ENCODE measurements at places on chromosomes 6 and 20. TPM values are rescaled to one million over a fixed set of nuclear protein-coding genes. Genes with fewer than 3 reads are reported as not detected.
A peak's percentile ranks its signal among the peaks of the same experiment; 100 is the strongest.

DNA sequence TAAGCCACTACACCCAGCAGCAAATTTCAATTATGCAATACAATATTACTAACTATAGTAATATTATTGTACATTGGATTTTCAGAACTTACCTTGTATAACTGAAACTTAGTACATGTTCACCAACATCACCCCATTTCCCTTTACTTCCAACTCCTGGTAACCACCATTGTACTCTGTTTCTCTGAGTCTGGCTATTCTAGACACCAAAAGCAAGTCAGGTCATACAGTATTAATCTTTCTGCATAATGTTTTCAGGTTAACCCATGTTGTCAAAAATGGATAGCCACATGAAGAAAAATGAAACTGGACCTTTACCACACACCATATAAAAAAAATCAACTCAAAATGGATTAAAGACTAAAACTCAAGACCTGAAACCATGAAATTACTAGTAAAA, 558.2 kb downstream of the MMUT start:
- no peak overlapping the region for H3K27ac ChIP-seq
- H3K36me3 ChIP-seq = no peaks in the 10 kb centered on the region
- no peak for DNase-seq
- H3K27me3 ChIP-seq = no peaks in the 10 kb centered on the region

The PDE10A gene
- polyA plus RNA-seq = 0.07 TPM

DNA sequence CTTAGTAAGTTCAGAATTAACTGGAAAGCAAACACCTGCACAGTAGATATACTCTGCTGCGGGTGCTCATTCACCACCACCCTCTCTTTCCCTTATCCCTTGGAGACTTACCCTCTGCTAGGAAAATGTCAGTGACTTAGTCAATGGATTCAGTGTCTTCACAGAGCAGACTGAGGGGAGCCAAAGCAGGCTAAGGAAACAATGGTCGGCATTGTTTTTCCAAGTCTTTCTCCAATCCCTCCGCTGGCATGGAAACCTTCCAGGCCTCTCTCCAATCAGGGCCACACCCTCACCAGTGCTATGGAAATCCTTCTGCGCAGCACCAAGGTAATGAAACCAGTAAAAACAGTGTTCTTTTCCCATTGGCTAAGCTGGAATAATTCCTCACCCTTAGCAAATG, 531.2 kb downstream of the TFAP2B start:
- no peak overlapping the region for H3K27ac ChIP-seq
- no peaks in the 10 kb centered on the region for H3K4me1 ChIP-seq
- peak; percentile 3 for DNase-seq

The GRM4 gene
- not detected for polyA plus RNA-seq

DNA sequence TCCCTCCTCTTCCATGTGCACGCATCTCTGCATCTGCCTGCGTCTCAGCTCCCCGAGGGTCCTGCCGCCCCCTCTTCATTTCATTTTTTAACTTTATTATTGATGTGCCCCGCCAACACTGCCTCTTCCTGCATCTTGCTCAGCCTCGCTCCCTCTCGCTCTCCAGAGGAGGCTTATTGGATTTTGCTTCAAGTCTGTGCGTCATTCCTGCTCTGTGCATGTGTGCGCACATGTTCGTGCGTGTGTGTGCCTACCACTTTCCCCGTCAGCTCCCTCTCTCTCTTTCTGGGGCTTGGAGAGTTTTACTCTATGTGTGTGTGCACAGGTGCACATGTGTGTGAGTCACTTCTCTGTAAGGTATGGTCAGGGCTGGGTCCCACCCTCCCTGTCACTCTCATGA, 71.8 kb upstream of the NNAT start:
- no peaks in the 10 kb centered on the region for H3K36me3 ChIP-seq
- DNase-seq = no peak
- H3K27me3 ChIP-seq = peaks cover 36% of the 10 kb centered on the region
- H3K4me1 ChIP-seq = no peaks in the 10 kb centered on the region
- H3K27ac ChIP-seq = no peak overlapping the region
- H3K4me3 ChIP-seq = no peak overlapping the region

- peak overlapping the region; percentile 21 for H3K4me3 ChIP-seq
- H3K4me1 ChIP-seq = peaks cover 100% of the 10 kb centered on the region
- no peaks in the 10 kb centered on the region for H3K27me3 ChIP-seq
- H3K27ac ChIP-seq = peak overlapping the region; percentile 85
- H3K36me3 ChIP-seq = peaks cover 86% of the 10 kb centered on the region
- DNase-seq = no peak
These were observed 13.1 kb downstream of the NEDD9 start for GRCh38 chr6:11219400-11219834.

DNA sequence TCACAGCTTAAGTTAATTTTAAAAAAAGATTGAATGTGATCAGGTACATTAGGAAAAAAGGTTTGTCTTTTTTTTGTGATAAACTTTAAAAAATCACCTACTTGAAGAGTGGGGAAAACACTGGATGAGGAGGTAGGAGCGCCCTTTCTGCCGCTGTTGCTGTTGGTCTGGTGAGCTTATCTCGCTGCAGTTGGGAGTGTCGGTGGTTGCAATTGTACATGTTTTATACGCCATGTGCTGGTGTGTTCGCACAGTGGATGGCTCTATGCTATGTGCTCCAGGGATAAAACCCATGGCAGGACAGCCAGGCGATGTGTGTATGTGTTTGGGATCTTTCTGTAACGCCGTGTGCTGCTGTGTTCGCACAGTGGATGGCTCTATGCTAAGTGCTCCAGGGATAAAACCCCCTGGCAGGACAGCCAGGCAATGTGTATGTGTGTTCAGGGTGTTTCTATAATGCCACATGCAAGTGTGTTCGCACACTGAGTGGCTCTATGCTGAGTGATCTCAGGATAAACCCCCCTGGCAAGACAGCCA, 1.7 kb downstream of the SLC22A3 start:
- H3K36me3 ChIP-seq = no peaks in the 10 kb centered on the region
- H3K4me3 ChIP-seq = peak overlapping the region; percentile 74
- no peak for DNase-seq
- peaks cover 6% of the 10 kb centered on the region for H3K27me3 ChIP-seq
- peaks cover 54% of the 10 kb centered on the region for H3K4me1 ChIP-seq

GRCh38 chr6:62746161-62746560, 460.1 kb upstream of the KHDRBS2 start:
- no peak overlapping the region for H3K27ac ChIP-seq
- H3K4me3 ChIP-seq = no peak overlapping the region
- no peaks in the 10 kb centered on the region for H3K27me3 ChIP-seq

The TRIM15 gene
- 38.2 TPM for polyA plus RNA-seq

- H3K4me1 ChIP-seq = no peaks in the 10 kb centered on the region
- H3K36me3 ChIP-seq = no peaks in the 10 kb centered on the region
- no peaks in the 10 kb centered on the region for H3K27me3 ChIP-seq
- H3K27ac ChIP-seq = no peak overlapping the region
- DNase-seq = no peak
These were observed 43.3 kb upstream of the PHACTR2 start for GRCh38 chr6:143634486-143634885.

DNA sequence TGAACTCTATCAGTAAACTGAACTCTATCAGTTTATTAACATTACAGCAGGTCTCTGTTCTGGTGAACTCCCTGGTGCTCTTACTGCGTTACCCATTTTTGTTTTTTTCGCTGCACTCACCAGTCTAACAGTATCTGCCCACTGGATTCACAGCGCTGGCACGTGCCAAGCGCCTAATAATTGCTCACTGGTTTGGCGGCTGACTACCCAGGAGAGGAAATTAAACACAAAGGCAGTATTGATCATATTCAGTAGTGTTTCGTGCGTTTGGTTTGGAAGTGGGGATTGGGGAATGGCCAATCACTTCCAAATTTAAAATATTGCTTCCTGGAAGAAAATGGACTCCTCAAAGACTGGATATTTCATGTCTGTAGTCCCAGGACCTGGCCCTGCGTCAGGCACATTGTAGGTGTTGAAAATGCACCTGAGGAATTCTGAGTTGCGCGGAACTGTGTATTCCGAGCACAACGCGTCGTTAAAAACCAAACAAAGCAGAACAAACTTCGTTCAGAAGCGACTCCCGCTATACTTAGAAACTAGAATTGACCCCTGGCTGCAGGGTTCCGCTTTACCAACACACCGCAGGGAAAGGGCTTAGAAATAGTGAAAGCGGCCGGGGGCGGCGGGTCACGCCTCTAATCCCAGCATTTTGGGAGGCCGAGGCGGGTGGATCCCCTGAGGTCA, 1.1 kb upstream of the RPS12 start:
- H3K4me3 ChIP-seq = peak overlapping the region; percentile 66
- peaks cover 36% of the 10 kb centered on the region for H3K36me3 ChIP-seq
- peak overlapping the region; percentile 95 for H3K27ac ChIP-seq
- DNase-seq = peak; percentile 57
- no peaks in the 10 kb centered on the region for H3K27me3 ChIP-seq

DNA sequence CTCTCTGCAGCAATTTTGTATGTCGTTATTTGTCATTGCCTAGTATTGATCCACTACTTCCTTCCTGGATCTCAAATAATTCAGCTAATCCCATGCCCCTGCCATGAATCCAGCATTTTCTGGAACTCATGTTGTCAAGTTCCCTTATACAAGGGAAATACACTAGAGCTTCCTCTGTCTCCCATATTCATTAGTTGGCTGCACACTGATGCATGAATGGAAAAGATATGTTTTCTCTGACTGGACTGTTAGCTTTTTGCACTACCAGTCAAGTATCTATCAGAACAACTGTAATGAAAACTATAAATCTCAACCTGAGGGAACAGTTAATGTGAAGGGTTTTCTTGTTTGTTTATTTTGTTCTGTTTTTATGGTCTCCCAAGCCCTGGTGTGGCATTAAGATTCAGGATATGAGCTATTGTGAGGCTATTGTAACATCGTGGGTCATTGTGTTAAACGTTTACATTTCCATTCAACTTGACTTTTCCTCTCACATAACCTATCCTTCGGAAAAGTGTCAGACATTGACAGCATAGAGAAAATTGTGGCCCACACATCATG, 102.5 kb upstream of the FAM8A1 start:
- no peaks in the 10 kb centered on the region for H3K36me3 ChIP-seq
- H3K27me3 ChIP-seq = no peaks in the 10 kb centered on the region
- no peaks in the 10 kb centered on the region for H3K4me1 ChIP-seq
- no peak overlapping the region for H3K4me3 ChIP-seq

DNA sequence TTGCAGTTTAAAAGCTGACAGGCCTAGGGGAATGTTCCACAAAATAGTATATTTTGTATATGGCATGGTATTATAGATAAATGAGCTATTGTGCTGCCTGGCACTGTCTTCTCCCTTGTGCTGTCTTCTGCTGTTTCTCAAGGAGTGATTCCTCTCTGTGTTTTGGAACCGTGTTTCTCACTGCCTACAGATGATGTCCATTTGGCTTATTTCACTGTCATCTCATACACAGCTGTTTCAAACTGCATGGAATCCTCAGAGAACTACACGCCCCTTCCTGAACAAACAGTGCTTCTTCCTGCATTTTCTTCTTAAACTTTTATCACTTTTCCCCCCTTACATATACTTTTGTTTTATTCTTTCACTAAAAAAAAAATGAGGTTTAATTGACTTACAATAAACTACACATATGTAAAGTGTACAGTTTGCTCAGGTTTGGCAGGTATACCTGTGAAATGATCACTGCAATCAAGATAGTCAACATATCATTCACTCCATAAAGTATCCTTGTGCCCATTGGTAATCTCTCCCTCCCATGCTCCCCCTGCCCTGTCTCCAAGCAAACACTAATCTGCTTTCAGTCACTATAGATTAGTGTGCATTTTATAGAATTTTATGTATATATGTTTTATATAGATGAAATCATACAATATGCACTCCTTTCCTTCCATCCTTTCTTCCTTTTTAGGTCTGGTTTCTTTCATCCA, 43.0 kb downstream of the CBFA2T2 start:
- no peaks in the 10 kb centered on the region for H3K27me3 ChIP-seq
- H3K4me3 ChIP-seq = no peak overlapping the region
- H3K36me3 ChIP-seq = 0 out of 3 replicates have a peak, but pooled peaks cover 5% of the 10 kb centered on the region
- H3K27ac ChIP-seq = peak overlapping the region; percentile 67
- peaks cover 53% of the 10 kb centered on the region for H3K4me1 ChIP-seq

DNA sequence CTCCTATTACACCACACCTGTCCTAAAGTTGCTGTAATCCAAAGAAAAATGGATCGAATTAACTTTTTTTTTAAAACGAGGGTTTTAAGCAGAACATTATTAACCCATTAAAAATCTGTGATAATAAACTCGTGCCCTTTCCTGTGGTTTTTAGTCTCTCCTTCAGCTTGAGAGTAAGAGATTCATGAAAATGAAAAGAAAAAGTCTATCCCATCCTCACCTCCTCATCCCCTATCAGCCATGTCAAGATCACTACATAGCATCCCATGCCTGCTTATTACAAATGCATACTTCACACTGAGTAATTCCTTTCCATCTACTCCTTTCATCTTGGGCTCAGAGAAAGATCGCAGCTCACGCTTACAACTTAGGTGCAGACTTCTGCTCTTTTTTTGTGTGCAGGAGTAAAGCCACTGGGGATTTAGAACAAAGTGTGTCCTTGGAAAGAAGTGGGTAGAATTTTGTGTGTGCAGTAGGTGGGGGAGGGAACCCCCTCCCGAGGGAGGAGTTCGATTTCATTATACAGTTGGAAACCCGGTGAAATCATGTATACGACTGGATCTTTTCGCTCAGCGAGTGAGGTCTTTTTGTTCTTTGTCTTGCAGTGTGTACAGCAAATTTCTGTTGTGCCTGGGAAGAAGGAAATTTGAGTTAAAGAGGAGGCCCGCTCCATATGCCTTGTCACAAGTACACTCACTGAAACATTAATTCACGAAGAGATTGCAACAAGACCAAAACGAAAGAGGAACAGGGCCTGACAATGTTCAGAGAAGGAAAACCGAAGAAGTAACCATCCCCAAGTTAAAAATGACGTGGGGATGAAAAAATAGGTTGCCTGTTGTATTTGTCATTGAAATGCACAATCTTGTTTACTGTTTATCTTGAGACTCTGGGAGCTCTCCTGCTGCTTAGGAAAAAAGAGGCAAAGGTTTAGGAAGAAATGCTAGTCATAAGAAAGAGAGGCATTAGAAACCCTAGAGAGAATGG, 146.5 kb upstream of the ZNF217 start:
- peak overlapping the region; percentile 45 for H3K4me3 ChIP-seq
- H3K27me3 ChIP-seq = no peaks in the 10 kb centered on the region
- peaks cover 67% of the 10 kb centered on the region for H3K4me1 ChIP-seq
- peak overlapping the region; percentile 73 for H3K27ac ChIP-seq
- DNase-seq = no peak

The CSTF1 gene
- 100 TPM for polyA plus RNA-seq

DNA sequence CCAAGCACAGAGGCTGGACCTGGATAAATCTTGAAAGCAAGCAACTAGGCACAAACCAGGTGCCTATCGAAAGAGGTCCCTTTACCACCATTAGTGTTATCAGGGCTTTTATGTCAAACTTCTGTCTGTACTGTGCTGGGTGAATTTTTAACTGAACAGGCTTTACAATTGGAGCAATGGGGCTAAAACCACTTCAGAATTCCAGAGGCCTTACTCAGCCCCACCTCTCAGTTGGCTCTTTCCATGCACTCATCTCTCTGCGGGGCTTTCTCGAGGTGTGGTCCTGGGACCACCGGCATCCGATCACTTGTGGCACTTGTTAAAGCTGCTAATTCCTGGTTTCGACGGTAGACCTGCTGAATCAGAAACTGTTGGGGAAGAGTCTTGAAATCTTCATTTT, 232.5 kb downstream of the SOX4 start:
- H3K4me3 ChIP-seq = no peak overlapping the region
- H3K36me3 ChIP-seq = no peaks in the 10 kb centered on the region
- peaks cover 4% of the 10 kb centered on the region for H3K4me1 ChIP-seq
- H3K27ac ChIP-seq = no peak overlapping the region
- DNase-seq = peak; percentile 13
